Vein endothelial cell (primary cell): ENCODE measurements at places on chromosomes 12 and 14. TPM values are rescaled to one million over a fixed set of nuclear protein-coding genes. Genes with fewer than 3 reads are reported as not detected.

The TAS2R42 gene
- total RNA-seq = not detected in 2 replicates

The CCDC197 gene
- total RNA-seq = not detected in 2 replicates

The KRT2 gene
- total RNA-seq = not detected in 2 replicates

The SLCO1B1 gene
- total RNA-seq = not detected in 2 replicates

The ATL1 gene
- total RNA-seq = 1.3 and 1.6 TPM in 2 replicates

The GPN3 gene
- 16.7 and 26.7 TPM in 2 replicates for total RNA-seq

The RHOJ gene
- total RNA-seq = 209 and 210 TPM in 2 replicates

The CD163L1 gene
- 4.4 and 15.0 TPM in 2 replicates for total RNA-seq

The DIO2 gene
- total RNA-seq = not detected in 2 replicates

The TSHR gene
- not detected in 2 replicates for total RNA-seq

The CCDC175 gene
- total RNA-seq = not detected in 2 replicates

The DACT1 gene
- 0.65 and 1.1 TPM in 2 replicates for total RNA-seq

The KRT72 gene
- not detected in 2 replicates for total RNA-seq

The MYF5 gene
- total RNA-seq = not detected in 2 replicates

The IQSEC3 gene
- under 0.01 TPM in 1 of 2 replicates, not detected in the other for total RNA-seq

The AQP2 gene
- total RNA-seq = not detected in 2 replicates

The PRICKLE1 gene
- total RNA-seq = 21.9 and 23.5 TPM in 2 replicates

The LRIG3 gene
- 46.5 and 51.6 TPM in 2 replicates for total RNA-seq

The SLC6A13 gene
- total RNA-seq = 0.10 TPM in 1 of 2 replicates, not detected in the other

The BCL2L14 gene
- not detected in 2 replicates for total RNA-seq

The IFNG gene
- not detected in 2 replicates for total RNA-seq

The GALNT6 gene
- 63.4 and 69.8 TPM in 2 replicates for total RNA-seq

The APOF gene
- total RNA-seq = not detected in 2 replicates

The TMEM233 gene
- total RNA-seq = under 0.01 and 1.6 TPM in 2 replicates

The IRAK3 gene
- 9.8 and 11.6 TPM in 2 replicates for total RNA-seq

The KCNH3 gene
- total RNA-seq = under 0.01 TPM in 1 of 2 replicates, not detected in the other

The KRR1 gene
- 28.1 and 58.1 TPM in 2 replicates for total RNA-seq

The CLEC7A gene
- not detected in 2 replicates for total RNA-seq

The CDK2 gene
- 27.1 and 33.1 TPM in 2 replicates for total RNA-seq

The BTBD6 gene
- 58.2 and 58.8 TPM in 2 replicates for total RNA-seq

The SMIM41 gene
- 0.19 TPM in 1 of 2 replicates, not detected in the other for total RNA-seq

The LIN7A gene
- under 0.01 and 0.19 TPM in 2 replicates for total RNA-seq

The NRXN3 gene
- 0.48 and 0.98 TPM in 2 replicates for total RNA-seq

The KRT3 gene
- total RNA-seq = not detected in 2 replicates

The TDRD9 gene
- 0.65 and 1.2 TPM in 2 replicates for total RNA-seq

The APOLD1 gene
- total RNA-seq = 31.8 and 46.7 TPM in 2 replicates
